Tibial nerve (tissue), 4 donors: ENCODE measurements at places on chromosomes 2 and 18. TPM values are rescaled to one million over a fixed set of nuclear protein-coding genes. Genes with fewer than 3 reads are reported as not detected.

DNA sequence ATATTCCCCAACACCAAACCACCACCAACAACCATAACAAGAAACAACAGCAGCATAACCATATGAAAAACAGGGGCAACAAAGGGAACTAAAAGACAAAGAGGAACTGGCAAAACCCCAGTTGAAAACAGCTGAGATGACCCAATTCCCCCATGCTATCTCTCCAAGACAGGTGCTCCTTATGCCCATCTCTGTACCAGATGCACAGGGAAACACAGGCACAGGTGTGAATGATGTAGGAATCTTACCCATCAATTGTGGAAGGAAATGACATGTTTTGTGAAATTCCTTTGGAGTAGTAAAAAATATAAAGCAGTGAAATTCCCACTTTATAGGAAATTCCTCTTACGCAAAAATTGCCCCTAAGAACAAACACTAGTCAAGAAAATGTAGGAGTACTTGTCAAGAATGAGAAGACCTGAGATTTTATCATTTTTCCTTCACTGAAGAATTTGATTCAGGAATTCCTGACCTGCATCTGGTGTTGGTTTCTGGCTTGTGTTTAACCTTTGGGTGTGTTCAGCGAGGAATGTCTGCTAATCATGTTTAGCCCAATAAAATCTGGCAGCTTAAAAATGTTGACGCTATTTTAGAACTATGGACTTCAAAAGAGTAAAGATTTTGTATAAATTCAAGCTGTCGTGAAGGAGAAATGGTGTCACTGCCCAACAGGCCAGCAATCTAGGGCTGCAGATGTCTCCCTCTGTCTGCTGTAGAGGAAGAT lies 67.7 kb upstream of the ARHGAP28 start:
- H3K4me1 ChIP-seq, result peaks cover 12% of the 10 kb centered on the region
- no peak overlapping the region for H3K27ac ChIP-seq
- no peaks in the 10 kb centered on the region for H3K36me3 ChIP-seq
- no peak for DNase-seq
- H3K27me3 ChIP-seq, result no peaks in the 10 kb centered on the region
- H3K4me3 ChIP-seq, result no peak overlapping the region

DNA sequence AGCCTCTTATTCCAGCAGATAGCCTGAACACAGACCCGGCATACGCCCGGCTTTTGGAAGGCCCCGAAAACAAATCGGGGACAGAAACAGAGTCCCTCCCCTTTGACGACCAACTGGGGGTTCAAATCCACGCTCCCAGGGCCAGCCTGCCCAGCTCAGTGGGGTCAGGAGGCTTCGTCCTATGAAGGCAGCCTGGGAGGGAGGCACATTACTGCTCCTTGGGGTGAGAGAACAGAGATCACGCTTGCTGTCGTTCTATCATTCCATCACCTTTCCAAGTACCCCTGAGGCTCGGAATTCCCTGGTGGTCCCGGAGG lies 208.8 kb upstream of the SALL3 start:
- no peaks in the 10 kb centered on the region for H3K27me3 ChIP-seq
- H3K4me1 ChIP-seq, result no peaks in the 10 kb centered on the region
- no peaks in the 10 kb centered on the region for H3K36me3 ChIP-seq
- H3K4me3 ChIP-seq, result no peak overlapping the region

DNA sequence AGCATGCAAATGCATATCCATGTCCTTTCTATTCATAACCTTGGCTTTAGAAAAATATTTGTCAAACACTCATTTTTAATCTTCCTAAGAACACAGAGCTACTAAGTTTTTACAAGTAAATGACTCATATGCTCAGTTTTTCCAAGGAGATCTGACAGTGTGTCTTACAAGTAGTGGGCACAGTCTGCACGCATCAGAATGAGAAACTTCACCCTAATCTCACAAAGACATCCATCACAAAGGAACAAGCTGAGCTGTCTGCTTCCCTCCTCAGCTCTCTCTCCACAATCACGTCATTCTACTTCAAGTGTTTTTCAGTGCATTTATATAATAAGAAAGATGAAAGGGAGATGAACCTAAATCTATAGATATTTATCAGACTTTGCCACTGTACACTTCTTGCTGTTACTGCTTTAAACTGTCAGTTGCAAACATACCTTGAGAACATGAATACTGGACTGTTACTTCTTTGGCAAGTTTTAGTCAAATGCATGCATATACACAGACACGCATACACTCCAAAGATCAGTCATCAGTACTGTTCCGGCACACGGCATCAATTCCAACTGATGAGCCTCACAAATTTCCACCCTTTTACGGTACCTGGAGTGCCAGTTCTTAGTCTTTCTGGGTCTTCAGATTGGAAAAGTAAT lies 75.7 kb downstream of the RBMS1 start:
- no peaks in the 10 kb centered on the region for H3K27me3 ChIP-seq
- no peak overlapping the region for H3K4me3 ChIP-seq
- no peaks in the 10 kb centered on the region for H3K4me1 ChIP-seq
- no peaks in the 10 kb centered on the region for H3K36me3 ChIP-seq
- DNase-seq, result no peak

DNA sequence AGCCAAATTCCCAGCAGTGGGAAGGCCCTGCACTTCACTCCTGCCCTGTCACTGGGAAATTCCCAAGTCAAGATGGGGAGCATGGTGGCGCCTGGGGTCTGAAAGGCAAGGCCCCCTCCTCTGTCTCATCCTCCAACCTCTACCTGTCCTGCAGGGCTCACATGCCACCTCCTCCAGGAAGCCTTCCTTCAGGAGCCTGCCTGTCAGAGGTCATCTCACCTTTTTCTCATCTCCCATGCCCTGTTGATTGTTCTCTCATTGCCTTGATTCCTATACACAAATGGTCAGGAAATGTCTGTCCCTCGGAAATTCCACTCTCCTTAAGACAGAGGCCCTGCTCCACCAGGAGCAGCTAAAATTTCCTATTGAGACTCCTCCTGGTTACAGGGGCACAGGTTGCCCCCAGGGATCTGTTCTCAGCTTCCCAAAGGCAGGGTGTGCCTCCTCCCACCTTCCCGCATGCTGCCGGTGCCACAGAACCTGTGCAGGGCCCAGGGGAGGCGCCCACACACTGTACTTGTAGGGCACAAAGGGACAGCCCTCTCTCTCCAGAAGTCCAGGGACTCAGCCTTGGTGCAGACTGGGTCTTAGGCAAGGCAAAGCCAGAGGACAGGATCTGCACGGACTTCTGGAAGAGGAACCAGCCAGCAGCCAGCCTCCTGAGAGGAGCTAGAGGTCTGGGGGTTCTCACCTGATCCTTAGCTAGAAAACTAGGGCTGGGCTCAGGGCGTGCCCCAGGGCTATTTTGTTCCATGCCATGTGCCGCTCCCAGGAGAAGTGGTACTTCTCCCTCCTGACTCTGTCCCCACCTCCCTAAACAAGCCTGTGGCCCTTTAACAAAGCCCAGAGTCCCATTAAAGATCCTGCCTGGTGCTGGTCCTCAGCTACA lies 12.9 kb downstream of the HES6 start:
- peaks cover 11% of the 10 kb centered on the region for H3K4me1 ChIP-seq
- H3K4me3 ChIP-seq, result no peak overlapping the region
- peak overlapping the region; percentile 58 for H3K27ac ChIP-seq

FN1 gene
- total RNA-seq, result 709 TPM

DNA sequence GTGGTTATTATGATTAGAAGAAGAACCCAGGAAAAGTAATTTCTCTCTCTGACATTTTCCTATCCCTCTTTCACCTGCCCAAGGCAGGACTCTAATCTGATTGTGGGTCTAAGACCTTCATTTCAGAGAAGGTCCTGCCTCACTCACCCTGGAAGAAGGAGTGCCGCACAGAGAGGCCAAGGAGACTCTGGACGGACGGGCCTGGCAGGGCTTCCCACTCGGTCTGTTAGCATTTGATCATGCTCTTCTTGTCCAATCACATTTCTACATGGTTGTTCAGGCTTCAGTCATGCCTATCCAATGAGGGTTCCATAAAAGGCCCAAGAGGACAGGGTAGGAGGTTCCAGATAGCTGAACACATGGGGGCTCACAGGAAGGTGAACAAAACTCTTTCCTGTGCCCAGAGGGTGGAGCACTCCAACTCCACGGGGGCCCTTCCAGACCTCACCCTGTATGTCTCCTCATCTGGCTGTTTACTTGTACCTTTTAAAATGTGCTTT lies 27.0 kb downstream of the ZNF892 start:
- peaks cover 26% of the 10 kb centered on the region for H3K36me3 ChIP-seq
- H3K27ac ChIP-seq, result no peak overlapping the region
- DNase-seq, result no peak
- H3K4me1 ChIP-seq, result no peaks in the 10 kb centered on the region

CCBE1 gene
- total RNA-seq, result 1.5 TPM

DNA sequence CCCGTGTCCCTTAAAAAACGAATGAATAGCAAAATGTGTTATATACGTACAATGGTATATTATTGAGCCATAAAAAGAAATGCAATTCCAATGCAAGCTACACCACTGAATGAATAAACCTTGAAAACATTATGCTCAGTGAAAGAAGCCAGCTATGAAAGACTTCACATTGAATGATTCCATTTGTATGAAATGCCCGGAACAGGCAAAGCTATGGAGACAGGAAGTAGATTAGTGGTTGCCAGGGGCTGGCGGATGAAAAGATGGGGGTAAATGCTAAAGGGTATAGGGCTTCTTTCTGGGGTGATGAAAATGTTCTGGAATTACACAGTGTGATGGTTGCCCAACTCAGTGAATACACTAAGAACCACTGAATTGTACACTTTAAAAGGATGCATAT lies 113.3 kb downstream of the NOL10 start:
- no peaks in the 10 kb centered on the region for H3K4me1 ChIP-seq
- H3K4me3 ChIP-seq, result no peak overlapping the region

- H3K4me1 ChIP-seq, result peaks cover 2% of the 10 kb centered on the region
- peaks cover 7% of the 10 kb centered on the region for H3K36me3 ChIP-seq
- no peak overlapping the region for H3K4me3 ChIP-seq
Measured at GRCh38 chr2:71190656-71191569, 36.0 kb downstream of the PAIP2B start.

DNA sequence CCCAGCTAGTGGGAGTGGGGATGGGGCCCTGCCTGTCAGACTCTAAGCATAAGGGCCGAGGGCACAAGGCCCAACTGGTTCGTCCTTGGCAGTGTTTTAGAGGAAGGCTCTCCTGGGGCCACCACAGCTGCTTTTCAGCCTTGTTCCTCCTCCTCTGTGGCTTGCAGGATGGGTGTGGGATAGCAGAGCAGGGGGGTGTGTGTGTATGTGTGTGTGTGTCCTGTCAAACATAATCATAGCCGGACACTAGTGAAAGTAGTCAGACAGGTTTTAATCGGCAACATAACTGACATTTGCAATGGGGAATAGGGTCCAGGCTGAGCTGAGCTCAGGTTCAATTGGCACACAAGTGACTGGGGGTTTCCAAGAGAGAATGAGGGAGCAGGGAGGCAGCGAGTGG lies 114.2 kb downstream of the SEPTIN10 start:
- H3K27me3 ChIP-seq, result no peaks in the 10 kb centered on the region
- no peak for DNase-seq
- H3K4me3 ChIP-seq, result no peak overlapping the region
- peaks cover 13% of the 10 kb centered on the region for H3K36me3 ChIP-seq
- H3K4me1 ChIP-seq, result no peaks in the 10 kb centered on the region

- no peaks in the 10 kb centered on the region for H3K27me3 ChIP-seq
- peak overlapping the region; percentile 90 for H3K27ac ChIP-seq
- no peaks in the 10 kb centered on the region for H3K36me3 ChIP-seq
- H3K4me1 ChIP-seq, result no peaks in the 10 kb centered on the region
- DNase-seq, result no peak
Measured at GRCh38 chr2:144330951-144331673, 188.8 kb downstream of the ZEB2 start.

- H3K36me3 ChIP-seq, result no peaks in the 10 kb centered on the region
- no peak overlapping the region for H3K27ac ChIP-seq
- no peaks in the 10 kb centered on the region for H3K4me1 ChIP-seq
- no peak for DNase-seq
- H3K4me3 ChIP-seq, result no peak overlapping the region
Measured at GRCh38 chr2:42457011-42457410, 36.8 kb downstream of the KCNG3 start.

ERMN gene
- 1.1 TPM for total RNA-seq

- no peaks in the 10 kb centered on the region for H3K4me1 ChIP-seq
- no peak overlapping the region for H3K27ac ChIP-seq
- no peaks in the 10 kb centered on the region for H3K36me3 ChIP-seq
- DNase-seq, result no peak
Measured at GRCh38 chr18:598124-598589, 1.4 kb downstream of the CLUL1 start.

DNA sequence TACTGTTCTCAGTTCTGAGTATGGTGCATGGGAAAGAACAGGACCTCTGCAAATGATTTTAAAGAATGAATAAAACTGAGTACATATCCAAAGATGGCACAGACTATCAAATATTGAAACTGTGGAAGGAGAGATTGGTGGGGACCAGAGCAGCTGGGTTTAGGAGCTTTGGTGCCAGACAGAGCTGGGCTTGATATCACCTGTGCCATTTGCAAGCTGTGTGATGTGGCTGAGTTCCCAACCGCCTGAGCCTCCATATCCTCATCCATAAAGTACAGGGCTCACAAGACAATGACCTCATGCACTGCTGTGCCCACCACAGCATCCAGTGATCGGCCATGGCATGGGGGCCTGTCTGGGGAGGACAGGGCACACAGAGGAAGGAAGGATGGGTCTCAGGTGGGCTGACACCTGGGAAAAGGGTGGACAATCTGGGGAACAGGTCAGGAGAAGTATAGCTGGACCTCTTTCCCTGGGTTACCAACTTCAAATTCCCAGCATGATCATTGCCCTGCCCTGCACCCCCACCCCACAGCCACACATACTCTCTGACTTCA lies 83.9 kb upstream of the RAB6C start:
- no peaks in the 10 kb centered on the region for H3K27me3 ChIP-seq
- H3K27ac ChIP-seq, result no peak overlapping the region
- H3K36me3 ChIP-seq, result no peaks in the 10 kb centered on the region
- H3K4me3 ChIP-seq, result no peak overlapping the region

DNA sequence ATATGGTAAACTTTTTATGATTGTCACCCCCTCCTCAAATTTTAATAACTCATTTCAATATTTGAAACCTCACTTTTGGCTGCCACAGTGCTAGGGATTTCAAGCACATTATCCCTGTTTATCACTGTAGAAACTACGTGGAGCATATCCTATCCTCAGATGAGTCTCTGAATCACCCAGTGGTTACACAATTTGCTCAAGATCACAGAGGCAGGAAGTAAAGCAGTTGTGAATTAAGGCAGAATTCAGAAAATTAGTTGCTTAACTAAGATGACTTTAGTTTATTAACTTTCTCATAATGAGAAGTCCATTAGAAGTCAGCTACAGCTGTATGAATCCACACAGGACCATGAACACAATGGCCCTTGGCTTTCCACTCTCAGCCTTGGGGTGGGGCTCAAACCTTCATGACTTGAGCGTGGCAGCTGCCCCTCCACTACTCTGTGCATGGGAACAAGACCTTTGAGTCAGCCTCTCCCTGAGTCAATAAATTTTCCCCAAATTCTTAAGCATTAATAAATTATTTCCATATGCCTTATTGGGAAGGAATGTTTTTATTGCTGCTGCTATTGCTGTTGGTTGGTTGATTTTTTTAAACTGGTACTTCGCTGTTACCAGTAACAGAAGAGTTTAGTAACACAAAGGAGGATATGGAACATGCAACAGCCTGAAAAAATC lies 369.0 kb downstream of the CBLN2 start:
- H3K4me1 ChIP-seq, result no peaks in the 10 kb centered on the region
- H3K27me3 ChIP-seq, result no peaks in the 10 kb centered on the region
- H3K36me3 ChIP-seq, result no peaks in the 10 kb centered on the region
- no peak for DNase-seq
- H3K27ac ChIP-seq, result no peak overlapping the region
